Germinal center (tissue), 1 donor: ENCODE measurements at places on chromosomes 12 and 14.

- no peak for DNase-seq
Measured at GRCh38 chr14:85057221-85057620, 472.7 kb upstream of the FLRT2 start.

GRCh38 chr14:20686386-20687143, 2.0 kb upstream of the ANG start:
- DNase-seq, result no peak

GRCh38 chr14:65359503-65359902, 53.0 kb upstream of the FUT8 start:
- no peak for DNase-seq

DNA sequence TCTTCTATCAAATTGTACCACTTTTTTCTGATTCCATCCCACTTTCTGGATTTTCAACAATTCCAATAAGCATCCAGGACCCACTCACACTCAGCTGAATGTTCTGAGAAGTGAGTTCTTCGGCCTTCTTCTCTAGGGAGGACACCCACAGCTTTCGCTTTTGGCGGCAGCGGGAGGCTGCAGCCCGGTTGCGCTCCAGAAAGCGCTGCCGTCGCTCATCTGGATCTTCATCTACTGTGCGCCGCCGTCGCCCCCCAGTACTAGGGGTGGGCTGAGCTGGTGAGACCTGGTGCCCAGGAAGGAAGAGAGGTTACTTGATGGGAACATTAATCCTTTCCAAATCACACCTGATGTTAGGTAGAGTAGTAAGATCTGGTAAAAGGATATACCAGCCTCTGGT, 17.2 kb upstream of the NPFF start:
- DNase-seq, result no peak

- no peak for DNase-seq
Measured at GRCh38 chr12:122354958-122355641, 67.4 kb downstream of the CLIP1 start.

DNA sequence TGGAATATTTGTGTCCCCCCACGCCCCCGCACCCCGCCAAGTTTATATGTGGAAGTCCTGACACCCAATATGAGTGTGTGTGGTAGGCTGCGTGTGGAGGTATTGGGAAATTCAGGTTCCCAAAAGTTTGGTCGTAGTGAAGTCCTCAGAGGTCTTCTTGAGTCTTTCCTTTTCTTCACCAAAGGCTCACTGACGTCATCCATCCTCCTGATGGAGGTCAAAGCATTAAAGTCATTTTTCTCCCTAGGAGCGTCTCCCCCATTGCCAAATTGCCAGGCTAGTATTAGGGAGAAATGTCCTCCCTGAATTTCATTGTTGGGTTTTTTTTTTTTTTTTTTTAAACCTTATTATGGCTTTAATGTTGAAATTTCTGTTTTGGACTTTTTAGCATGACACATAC, 113.7 kb downstream of the RGS6 start:
- DNase-seq, result no peak

- DNase-seq, result no peak
Measured at GRCh38 chr12:107405436-107405835, 280.2 kb upstream of the PWP1 start.

DNA sequence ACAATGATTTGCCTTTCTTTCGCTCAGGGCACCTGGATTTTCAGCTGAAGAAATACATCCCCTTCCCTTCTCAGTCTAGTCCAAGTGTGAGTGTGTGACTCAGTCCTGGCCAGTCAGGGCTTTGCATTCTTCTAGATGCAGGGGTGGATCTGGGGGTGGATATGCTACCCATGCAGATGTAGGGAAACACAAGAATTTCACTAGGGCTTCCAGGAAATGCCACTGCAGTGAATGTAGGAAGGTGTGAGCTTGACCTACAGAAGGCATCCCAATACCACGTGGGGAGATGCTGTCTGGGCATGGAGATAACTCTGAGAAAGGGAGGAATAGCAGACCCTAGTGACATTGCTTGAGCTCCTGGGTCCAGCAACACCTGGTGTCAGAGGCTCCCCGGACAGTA, 404.2 kb downstream of the GLT1D1 start:
- no peak for DNase-seq

- DNase-seq, result peak; percentile 65
Measured at GRCh38 chr12:62466018-62466593, 520 bp upstream of the MON2 start.

DNA sequence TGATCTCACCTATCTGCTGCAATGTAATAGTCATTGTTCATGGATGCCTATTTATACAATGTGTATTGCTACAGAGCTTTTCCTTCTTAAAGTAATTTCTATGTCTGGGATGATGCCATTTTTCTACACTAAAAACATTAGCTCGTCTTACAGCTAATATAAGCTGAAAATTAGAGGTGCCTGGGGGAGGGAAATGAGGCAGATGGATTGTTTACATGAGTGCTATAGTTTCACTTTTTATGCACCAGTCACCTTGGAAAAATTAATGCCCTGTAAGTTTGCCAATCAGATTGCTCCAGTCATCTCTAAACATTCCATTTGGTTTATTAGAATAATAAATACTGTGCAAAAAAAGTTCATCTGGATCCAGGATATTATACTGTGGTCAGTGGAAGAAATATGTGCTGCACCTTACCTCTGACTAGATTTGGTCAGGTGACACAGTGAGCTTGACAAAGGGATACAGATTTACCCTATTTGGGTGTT, 436.2 kb downstream of the RAD51B start:
- DNase-seq, result no peak

DNA sequence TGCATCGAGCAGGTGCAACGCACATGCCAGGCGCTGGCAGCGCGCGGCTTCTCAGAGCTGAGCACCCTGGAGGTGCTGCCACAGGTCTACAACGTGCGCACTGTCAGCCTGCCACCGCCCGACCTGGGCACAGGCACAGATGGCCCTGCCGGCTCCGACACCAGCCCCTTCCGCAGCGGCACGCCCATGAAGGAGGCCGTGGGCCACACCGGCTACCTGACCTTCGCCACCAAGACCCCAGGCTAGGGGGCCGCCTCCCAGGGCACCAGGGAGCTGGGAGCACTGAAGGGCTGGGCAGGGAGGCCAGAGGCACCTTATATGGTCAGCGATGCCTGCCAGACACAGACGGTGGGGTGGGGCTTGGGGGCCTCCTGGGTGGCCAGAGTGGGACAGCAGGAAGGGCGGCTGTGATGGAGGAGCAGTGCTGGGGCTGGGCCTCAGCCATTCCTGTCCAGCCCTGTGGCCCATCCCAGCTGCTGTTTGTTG, 5.6 kb downstream of the TRMT61A start:
- DNase-seq, result no peak

DNA sequence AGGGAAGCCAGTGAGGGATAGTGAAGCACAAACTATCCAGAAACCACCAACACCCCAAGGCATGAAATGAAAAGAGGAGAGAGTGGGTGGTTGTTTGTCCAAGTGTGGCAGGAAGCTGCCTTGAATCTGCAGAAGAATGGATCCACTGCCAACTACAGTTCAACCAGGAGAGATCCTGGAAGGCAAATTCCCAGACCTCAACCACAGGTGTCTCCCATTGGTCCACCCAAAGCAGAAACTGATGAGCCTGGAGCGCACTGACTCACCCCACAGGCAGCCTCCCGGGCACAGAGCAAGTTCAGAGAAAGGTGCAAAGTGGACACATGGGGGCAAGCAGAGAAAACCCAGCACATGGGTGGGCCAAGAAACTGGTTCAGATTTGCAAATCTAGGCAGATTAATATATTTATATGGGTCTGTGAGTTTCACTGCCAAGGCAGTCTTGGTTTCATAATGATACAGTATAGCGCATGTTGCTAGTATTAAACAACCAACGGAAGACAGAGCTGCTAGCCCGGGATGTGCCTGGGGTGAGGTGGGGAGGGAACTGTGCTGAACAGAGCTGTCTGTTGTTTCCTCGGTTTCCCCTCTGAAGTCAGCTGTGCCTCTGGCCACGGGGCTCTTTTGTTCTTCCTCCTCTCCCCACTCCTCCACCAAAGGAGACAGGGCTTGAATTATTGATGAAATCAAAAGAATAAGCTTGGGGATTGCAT, 416.2 kb upstream of the CCDC196 start:
- DNase-seq, result no peak

DNA sequence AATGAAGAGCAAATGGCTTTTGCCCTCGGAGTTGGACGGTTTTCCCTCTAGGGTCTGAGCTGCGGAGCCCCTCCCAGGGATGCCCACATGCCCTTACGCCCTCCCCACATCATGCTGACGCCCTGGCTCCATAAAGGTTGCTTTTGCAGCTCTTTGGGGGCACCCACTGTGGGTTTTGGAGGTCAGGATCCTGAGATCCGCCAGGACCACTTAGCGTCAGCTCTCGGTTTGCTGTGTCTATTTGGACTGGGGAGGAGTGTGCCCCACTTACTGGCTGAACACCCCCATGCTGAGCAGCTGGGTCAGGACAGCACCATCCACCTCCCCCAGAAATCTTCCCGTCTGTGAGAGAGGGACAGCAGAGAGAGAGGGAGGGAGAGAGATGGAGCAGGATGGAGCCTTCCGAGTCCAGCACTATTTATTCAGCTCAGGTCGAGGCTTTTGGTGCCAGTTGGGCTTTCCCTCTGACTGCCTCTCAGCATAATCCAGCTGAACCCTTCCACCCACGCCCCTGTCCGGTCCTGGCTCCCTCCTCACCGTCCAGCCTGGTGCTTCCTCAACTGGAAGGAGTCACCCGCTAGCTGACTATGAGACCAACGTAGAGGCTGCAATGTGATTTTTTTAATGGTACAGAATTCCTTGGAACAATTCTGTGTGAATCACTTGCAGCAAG, 18.9 kb upstream of the LRTM2 start:
- DNase-seq, result no peak

GRCh38 chr12:92602930-92603623, 99.7 kb upstream of the PLEKHG7 start:
- no peak for DNase-seq

- no peak for DNase-seq
Measured at GRCh38 chr12:128978067-128978466, 124.8 kb downstream of the GLT1D1 start.

- DNase-seq, result no peak
Measured at GRCh38 chr14:94041551-94042346, 15.6 kb downstream of the OTUB2 start.

DNA sequence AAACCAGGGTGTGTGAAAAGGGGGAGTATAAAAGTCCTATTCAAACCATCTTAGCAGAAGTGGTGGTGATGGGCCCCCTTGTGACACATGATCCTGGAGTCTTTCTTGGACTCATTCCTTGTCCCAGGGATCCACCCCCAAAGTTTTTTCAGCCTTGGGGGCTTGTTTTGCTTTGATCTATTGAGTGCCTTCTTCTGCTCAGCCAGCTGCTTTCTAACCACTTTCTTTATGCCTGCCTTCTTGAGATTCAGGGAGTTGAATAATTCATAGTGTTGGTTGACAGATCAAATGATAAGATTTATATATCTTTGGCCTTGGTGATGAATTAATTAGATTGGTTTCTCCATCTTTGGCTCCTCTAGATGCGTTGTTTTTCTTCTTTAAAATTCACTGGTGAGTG, 926.7 kb downstream of the DIO2 start:
- DNase-seq, result no peak

GRCh38 chr14:105488781-105489541, 2.1 kb upstream of the TEDC1 start:
- no peak for DNase-seq

DNA sequence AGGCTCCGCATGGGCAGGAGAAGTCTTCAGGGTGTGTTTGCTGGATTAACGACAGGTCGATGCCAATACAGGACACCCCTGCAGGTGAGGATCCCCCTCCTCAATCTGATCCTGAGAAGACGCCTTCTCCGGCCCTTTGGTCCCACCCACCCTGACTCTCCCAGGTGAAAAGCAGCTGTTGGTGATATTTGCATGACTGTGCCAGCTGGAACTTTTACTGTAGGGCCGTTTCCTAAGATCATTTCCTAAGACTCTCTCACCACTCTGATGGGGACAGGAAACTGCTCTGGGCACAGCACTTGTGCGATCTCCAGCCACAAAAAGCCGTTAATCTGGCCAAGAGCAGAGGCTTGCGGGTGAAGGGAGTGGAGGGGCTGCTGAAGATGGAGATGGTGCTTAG, 16.8 kb upstream of the EIF5 start:
- no peak for DNase-seq

- no peak for DNase-seq
Measured at GRCh38 chr14:55873169-55873568, 245.0 kb upstream of the PELI2 start.

- no peak for DNase-seq
Measured at GRCh38 chr12:39032448-39032847, 127.1 kb upstream of the CPNE8 start.

- DNase-seq, result no peak
Measured at GRCh38 chr14:96567289-96567899, 65.2 kb downstream of the PAPOLA start.

DNA sequence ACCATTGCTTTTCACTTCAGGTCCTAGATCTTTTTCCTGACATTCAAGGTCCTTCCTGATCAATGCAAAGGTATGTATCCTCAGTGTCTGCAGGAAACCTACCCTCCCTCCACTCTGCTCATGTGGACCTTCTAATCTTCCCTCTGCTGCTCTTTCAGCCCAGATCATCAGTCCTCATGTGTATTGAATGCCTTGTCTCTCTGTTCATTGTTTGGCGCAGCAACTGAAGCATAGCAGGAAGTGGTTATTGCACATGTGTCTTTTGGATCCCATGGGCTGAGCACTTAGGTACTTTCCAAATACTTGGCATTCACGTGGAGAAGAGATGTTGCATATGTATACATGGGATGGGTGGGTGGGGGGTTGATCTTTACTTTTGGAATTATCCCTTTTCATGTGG, 4.3 kb upstream of the NIN start:
- DNase-seq, result no peak

DNA sequence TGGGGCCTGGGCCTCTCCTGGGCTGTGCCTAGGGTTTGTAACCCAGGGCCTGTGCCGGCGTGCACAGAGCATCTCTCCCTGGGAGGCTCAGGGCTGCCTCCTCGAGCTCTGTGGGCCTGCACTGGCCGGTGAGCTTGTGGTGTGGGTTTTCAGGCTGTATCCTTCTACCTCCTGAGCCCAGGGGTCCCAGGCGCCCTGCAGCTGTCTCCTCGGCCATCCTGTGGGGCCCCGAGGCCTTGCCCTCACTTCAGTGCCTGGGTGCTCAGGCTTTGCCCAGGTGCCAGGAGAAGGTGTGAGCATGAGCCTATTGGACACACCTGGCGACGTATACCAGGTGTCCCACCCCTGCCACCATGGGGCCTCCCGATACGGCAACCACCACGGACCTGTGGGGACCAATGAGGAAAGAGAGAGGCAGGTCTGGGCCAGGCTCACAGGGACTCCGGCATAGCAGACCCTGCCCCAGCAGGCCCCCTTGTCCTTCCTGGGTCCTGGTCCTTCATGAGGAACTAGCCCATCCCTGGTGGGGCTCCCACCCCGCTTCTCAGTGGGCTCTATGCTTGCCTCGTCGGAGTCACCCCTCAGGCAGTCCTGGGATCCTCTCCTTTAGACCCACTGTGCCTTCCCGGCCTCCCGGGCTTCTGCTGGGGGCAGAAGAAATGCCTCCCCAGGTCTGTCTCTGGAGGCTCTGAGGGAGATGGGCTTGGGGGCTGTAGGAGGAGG, 400.2 kb downstream of the TMEM121 start:
- no peak for DNase-seq
